Natural killer cell (primary cell): ENCODE measurements at places on chromosomes 7 and 10.

DNA sequence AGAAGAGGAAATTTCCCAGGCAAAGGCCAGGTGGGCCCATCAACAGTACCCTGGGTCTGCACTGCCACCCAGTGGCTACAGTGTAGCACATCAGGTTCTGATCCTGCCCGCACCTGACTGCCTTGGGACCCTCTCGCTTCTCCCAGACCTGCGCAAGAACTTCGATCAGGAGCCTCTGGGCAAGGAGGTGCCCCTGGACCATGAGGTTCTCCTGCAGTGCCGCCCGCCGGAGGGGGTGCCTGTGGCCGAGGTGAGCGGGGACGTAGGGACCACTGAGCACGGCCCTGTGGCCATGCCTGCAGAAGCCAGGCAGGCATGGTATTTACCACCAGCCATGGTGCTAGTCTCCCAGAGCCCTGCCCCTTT, 33.9 kb upstream of the SLC29A3 start:
- no peak for DNase-seq

- DNase-seq: no peak
Measured at GRCh38 chr10:48439031-48439430, 132.6 kb downstream of the MAPK8 start.

DNA sequence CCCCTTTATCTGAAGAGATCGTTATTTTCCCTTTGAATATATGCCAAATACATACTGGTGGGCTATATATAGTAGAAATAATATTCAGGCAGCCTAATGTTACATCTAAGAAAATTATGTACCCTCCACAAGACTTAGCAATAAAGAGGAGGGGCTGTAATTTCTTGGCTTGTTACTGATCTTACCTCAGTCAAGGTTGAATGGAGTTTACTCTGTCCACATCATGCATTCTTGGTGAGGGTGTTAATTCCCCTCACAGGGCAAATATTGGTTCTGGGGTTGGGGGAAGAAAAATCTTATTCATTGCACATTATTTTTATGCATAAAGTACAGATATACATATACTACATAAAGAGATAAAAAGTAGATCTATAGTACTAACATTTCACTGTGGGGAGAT, 145.8 kb upstream of the ANK3 start:
- no peak for DNase-seq

- no peak for DNase-seq
Measured at GRCh38 chr10:62475551-62475950, 101.4 kb downstream of the ZNF365 start.

GRCh38 chr7:10584886-10585285, 388.8 kb upstream of the PHF14 start:
- no peak for DNase-seq

- no peak for DNase-seq
Measured at GRCh38 chr7:67359900-67360299, 363.3 kb downstream of the TYW1 start.

GRCh38 chr10:124409696-124410095, 9.0 kb downstream of the OAT start:
- no peak for DNase-seq

- DNase-seq: no peak
Measured at GRCh38 chr7:143046426-143046851, 5.7 kb upstream of the OR6V1 start.
